ENCODE measurements at places on chromosomes 12 and 14.

- DNase-seq = no peak
Observed at GRCh38 chr12:22447223-22447622, 97.1 kb downstream of the C2CD5 start.

GRCh38 chr12:15627995-15628945 is 160.9 kb downstream of the EPS8 start:
- peak; percentile 18 for DNase-seq

- DNase-seq = no peak
Observed at GRCh38 chr12:124993626-124994436, at the start of gene BRI3BP. Gene BRI3BP, plus strand, starts transcription at chr12:124993645. Its CDS starts 146 bp downstream, at chr12:124993791.

DNA sequence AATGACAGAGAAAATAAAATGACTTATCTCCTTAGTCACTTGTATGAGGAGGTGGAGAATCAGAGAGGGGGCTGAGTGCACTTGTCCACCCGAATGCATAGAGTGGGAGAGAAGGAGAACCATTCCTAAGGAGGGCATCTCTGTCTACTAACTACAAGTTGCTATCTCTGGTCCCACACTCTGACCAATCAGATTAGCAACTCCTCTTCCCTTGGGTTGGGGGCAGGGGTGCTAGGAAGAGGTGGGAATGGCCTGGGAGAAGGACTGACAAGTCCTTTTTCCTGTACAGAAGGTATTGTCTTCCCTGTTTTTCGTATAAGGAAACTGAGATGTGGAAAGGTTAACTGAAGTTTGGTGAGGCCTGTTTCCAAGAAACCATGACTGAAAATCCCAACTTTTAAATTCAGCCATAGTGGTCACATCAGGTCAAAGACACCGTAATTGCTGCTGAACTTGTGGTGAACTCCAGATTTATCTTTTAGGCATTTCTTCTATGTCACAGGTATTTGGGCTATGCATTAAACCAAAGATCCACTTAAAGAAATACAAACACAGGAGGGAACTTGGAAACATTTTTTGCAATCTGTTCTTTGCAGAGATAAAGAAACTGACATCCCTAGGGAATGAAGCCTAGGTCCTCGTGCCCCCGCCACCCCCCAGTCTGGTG is 207.8 kb downstream of the CRADD start:
- DNase-seq = no peak

GRCh38 chr12:110582276-110583136 is 612 bp downstream of the PPTC7 start:
- no peak for DNase-seq

Data from astrocyte of the cerebellum (primary cell).